ENCODE measurements at places on chromosomes 3 and 15.

DNA sequence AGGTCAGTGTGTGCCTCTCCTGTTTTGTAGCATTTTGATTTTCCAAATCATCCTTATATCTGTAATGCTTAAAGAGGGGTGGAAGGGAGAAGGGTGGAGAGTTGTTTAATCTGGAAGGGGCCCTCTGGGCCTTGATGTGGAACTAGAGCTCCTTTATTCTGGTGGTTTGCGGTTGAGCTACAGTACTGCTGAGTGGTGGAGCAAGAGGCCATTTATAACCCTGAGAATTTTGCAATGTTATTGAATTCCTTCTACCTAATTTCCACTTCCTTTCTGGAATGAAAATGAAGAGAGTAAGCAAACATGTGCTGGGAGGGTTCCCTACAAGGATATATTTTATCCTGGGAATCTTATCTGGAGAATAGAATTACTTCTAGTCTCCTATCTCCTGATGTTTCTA lies 35.3 kb upstream of the TUBGCP5 start:
- DNase-seq, result no peak

GRCh38 chr3:47634996-47635395 lies 56.3 kb upstream of the CSPG5 start:
- DNase-seq, result no peak

DNA sequence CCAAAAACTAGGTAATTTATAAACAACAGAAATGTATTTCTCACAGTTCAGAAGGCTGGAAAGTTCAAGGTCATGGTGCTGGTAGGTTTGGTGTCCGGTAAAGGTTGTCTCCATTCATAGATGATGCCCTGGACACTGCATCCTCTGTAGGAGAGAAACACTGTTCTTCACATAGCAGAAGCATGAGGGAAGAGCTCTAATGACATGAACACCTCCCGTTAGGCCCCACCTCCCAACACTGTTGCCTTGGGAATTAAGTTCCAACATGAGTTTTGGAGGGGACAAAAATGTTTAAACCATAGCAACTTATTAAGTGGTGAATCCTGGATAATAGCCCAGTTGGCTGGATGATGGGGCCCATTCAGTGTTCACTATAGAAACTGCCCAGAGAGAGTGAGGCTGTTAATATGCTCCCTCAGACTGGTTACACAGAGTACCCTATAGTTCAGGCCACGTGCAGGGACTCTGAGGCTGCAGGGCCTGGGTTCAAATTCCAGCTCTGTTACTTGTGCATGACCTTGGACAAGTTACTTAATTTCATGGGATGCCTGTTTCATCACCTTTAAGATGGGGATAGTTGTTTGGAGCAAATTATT lies 37.0 kb downstream of the CCNL1 start:
- DNase-seq, result no peak

- DNase-seq, result no peak
Observed at GRCh38 chr3:130601442-130601971, 84.5 kb downstream of the COL6A6 start.

- peak; percentile 45 for DNase-seq
Observed at GRCh38 chr3:114666623-114667022, 372.8 kb downstream of the TIGIT start.
